ENCODE measurements at places on chromosomes 11 and 22.

DNA sequence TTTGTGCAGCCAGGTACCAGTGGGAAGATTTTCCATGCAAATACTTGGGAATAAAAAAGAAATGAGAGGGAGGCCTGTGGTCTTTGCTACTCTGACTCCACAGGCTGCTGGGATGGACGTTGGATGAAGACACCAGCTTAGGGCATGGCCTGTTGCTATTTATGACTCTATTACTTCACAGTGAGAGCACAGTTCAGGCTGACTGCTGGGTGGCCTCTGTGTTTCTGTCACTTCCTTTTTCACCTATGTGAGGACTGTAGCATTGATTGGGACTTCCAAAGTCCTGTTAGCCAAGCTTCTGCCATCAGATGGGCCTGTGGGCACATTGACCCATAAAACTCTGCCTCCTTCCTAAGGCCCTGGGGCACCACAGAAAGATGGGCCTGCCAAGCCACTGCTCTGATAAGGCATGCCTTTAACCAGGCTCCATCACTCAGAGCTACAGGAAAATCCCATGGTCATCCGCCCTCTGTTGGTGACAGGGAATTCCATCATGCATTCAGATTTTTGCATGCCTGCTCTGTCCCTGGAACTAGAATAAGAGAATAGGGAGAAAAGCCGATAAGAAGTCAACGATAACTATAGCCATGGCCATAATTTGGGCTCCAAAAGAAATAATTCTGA, 64.6 kb downstream of the KCNJ1 start:
- peak; percentile 26 for DNase-seq

DNA sequence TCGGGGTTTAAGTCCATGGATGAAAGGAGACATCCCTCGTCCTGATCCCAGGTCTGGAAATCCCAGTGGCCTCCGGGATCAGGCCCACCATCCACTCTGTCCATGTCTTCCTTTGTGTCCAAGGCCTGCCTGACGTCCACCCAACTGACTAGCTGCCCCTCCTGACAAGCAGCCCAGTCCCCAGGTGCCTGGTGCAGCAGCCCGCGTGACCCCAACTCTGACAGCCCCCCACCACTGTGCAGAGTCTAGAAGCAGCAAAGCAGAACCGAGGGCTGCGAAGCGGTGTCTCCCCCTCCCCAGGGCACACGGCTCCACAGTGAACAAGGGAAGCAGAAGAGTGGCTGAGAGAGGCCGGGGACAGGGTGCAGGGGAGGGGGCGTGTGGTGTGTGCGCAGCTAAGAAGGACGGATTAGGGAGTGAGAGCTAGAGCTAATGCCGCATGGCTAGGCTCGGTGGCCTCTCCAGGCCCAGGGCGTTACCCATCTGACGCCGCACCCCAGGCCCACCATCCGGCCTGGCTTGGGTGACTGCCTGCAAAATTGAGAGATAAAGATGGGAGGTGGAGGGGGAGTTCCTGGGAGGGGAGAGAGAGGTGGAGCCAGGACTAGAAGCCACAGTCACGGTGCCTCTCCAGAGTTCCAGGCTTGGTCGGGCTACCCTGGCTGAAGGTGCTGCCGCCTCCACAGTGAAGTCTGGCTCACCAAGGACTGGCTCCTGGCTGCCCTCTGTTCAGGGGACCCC, 16.6 kb upstream of the BAIAP2L2 start:
- DNase-seq, result no peak

DNA sequence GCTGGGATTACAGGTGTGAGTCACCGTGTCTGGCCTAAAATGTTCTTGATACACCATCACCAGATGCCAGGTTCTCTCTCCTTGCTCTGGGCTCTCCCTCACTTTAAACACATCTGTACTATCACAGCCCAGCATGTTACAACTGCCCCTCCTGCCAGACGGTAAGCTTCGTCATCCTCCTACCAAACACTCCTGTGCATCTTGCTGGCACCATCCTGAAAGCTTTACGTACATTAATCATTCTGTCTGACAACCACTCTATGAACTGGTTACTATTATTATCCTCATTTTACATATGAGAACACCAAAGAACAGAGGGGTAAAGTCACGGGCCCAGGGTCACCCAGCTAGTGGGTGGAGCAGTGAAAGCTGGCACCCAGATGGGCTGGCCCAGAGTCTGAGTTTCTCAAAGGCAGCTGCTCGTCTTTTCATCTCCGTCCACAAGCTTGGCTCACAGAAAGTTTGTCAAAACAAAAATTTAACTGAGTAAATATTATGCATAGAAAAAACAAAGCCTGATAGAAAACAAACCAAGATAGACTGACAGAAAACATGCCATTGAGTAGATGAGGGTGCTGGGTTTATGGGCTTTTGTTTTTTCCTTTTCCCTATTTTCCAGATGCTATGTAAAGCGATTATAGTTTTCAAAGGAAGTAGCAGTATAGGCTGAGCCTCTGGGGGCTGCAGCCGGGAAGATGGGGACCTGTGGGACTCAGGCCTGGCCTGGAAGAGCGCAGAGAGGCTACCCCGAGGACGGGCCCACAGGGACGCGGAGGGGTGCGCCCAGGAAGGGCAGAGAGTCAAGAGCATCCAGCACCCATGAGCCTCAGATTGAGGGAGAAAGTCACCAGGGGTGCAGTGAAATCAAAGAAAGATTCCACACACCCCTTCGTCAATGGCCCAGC, 9.5 kb downstream of the PLA2G6 start:
- no peak for DNase-seq

DNA sequence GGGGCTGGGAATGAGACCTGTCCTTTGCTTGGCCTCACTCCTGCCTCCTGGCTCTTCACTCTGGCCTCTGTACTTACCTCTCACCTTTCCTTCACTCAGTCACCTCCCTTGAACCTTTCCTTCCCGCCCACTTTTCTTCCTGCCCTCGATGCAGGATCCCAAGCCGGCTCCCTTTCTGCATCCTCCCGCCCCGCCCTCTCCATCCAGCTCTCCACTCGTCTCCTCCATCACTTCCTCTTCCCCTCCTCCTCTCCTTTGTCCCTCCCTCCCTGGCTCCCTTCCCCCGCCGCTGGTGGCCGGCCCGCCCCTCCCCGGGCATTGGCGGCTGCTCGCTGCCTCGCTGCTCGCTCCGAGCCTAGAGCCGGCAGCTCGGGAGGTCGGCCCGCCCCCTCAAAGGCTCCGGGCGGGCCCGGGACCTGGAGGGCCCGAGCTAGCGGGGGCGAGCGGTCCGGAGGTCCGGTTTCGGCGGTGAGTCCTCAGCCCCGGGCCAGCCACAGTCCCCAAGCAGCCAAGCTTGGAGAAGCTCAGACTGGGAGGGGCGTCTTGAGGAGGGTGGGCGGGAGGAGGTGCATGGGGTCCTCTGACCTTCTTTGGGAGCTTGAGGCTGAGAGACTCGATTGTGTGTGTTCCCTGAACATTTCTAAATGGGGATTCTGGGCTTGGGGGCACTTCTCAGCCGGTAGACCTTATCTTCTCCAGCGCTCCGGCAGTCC, 13.8 kb downstream of the PHLDB1 start:
- DNase-seq, result peak; percentile 96

- no peak for DNase-seq
Measured at GRCh38 chr11:128089962-128090361, 497.4 kb downstream of the ETS1 start.

- no peak for DNase-seq
Measured at GRCh38 chr22:50317178-50317577, 9.6 kb downstream of the DENND6B start.

DNA sequence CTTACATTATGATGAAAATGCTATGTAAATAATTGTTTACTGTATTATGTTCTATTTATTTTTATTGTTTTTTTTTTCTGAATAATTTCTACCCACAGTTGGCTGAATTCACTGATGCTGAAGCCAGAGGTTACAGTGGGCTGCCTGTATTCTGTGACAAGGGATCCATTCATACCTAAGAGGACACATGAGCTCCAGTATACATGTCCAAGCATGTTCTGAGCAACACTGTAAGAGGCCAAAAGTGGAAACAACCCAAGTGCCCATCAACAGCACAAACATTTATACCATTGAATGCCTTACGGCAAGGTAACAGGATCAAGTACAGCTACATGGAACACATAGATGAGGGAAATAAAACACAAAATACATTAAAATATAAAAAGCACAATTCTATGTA, 1.4 kb upstream of the SRSF8 start:
- peak; percentile 30 for DNase-seq

DNA sequence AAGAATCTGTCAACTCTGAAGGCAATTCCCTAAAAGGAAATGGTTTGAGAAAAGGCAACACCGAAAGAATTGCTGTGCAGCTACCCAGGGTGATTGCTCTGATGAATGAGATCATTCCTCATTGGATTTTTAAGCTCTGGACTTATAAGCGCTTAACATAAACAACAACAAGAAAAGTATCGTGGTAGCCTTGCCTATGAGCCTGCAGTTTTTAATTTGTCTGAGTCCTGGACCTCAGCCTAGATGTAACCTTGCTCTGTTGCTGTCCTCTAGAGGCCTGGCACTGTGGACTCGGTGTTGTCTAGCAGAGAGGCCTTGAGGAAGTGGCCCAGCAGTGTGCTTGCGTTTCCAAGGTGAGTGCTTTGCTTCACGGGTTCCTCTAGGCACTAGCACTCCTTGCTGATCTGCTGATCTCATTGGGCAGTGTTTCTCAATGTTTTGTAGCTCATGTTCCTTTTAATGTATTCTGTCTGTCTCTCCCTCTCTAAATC, 20.4 kb downstream of the CCDC81 start:
- DNase-seq, result no peak

DNA sequence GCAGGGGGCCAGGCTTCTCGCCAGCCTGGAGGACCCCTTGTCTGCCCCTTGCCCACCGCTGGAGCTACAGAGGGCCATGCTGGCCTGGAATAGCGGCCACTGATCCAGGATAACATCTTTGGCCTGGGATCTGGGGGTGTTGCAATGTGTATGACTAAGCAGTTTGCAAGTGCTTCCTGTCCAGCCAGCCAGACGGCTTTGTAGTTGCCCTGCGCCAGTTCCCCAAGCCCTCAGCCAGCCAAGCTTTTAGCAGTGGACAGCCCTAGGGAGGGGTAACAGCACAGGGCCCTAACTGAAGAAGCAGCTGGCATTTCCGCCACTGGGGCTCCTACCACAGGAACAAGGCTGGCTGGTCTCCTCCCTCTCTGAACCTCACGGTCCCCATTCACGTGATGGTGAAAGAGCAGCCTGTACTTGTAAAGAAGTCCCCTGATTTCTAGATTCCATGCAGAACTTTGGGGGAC, 32.1 kb downstream of the UQCR10 start:
- DNase-seq, result no peak

GRCh38 chr11:99555486-99555885, 534.7 kb downstream of the CNTN5 start:
- DNase-seq, result no peak

GRCh38 chr22:29265305-29265704, 2.5 kb downstream of the RHBDD3 start:
- DNase-seq, result no peak

- no peak for DNase-seq
Measured at GRCh38 chr22:39674536-39674935, 104.0 kb downstream of the CACNA1I start.

DNA sequence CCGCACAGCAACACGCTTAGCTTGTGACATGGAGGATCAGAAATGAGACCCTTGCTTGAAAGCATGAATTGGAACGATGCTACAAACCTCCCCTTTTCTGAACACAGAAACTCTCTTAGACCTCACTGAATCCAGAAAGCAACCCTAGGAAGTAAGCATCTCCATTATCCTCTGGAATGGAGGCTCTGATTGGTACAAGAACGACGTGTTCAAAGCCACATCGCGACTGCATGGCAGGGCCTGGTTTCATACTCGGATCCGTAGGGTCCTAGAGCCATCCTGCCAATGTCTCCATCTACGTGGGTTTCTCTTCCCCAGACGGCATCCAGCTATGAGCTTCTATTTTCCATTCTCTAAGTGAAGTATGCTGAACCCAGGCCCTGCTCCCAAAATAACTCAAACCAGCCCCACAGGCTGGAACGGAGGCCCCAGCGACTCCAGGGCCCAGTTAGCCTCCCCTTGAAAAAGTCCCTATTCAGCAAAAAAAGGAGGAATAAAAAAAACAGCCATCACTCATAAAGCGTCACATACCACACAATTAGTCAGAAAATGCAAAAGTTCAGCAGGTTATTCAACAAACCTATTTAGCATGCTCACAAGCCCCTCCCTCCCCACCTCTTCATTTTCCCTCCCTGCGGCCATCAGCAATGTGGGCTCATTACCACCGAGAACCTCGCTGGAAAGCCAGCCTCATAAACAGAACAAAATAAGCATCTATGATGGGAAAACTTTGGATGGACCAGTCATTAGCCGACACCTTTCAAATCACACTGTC, 7.1 kb upstream of the MN1 start:
- no peak for DNase-seq

DNA sequence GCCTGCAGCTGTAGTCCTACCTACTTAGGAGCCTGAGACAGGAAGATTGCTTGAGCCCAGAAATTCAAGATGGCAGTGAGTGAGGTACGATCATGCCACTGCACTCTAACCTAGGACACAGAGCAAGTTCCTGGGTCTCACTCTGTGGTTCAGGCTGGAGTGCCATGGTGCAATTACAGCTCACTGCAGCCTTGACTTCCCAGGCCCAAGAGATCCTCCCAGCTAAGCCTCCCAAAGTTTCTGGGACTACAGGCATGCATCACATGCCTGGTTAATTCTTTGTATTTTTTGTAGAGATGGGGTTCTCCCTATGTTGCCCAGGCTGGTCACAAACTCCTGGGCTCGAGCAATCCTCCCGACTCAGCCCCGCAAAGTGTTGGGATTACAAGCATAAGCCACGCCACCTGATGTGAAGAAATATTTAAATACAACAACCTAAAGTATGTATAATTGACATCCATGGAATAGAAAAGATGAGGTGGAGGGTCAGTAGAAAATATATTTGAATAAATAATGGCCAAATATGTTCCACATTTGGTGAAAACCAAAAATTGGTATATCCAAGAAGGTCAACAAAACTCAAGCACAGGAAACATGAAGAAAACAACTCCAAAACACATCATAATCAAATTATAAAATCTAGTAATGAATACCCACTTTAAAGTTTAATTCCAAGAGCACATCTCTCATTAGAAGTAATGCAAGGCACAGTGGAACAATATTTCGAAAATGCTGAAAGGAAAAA, 47.9 kb upstream of the IGLL5 start:
- no peak for DNase-seq

DNA sequence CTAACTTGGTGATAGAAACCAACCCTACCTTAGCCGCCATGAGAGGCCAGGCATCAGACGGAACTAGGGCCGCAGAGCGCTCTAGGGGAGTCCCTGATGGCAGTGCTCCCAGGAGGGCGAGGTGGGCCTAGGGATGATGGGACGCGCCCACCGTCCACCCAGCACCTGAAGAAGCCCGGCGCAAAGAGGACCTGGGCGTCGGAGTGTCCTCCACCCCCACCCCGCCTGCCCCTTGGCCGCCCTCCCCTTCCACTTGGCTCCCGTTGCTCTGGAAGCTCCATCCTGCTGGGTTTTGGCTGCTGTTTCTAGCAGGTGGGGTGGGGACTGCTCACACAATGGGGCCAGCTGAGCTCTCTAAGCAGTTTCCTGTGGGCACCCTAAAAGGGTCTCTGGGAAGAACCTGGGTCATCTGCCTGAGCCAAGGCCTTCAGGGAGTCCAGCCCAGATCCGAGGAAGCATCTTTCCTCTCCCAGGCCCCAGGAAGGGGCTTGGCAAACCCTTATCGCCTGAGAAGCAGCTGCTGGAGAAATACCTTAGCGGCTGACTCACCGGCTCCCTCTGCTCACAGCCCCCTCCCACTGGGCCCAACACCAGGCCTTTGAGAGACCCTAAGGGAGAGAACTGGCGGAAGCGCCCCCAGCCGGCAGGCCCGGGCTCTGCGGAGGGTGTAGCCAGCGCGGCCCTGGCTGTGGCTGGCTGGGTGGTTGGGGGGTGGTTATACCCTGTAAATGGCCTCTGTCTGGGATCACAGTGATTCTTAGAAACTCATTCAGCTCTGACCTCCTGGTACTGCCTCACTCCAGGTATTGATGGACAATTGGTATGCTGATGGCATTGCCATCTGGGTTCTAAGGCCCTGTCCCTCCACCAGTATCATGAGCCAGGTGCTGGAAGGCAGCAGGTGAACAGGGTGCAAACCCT, 19.3 kb downstream of the CREB3L1 start:
- no peak for DNase-seq
